ENCODE measurements at places on chromosomes 4 and X. TPM values are rescaled to one million over a fixed set of nuclear protein-coding genes. Genes with fewer than 3 reads are reported as not detected.

DNA sequence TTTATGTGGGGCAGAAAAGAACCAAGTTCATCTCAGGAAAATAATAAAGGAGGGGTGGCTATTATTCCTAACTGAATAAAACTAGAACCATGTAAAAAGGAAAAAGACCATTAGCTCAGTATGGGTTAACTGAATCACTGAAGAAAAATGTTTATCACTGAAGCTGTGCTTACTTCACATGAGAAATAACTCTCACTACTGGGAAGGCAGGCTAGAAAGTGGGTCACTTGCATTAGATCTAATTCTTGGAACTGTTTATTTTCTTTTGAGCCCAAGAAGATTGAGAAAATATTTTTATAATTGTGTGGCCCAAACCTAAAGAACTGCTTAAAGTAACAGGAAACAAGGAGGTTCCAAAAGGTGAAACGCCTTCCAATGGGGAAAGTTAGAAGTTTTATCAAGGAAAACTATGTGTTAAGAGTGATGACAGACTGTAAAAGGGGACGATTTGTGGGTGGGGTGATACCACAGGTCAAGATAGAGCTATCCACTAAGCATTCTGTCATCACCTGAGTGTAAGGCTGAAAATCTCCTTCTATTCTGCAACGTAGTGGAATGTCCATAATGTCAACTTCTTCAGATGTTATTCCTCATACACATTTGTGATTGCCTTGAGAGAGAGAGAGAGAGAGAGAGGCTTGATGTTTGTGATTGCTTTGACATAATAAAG is 1083.5 kb downstream of the PCDH7 start:
- DNase-seq = no peak

DNA sequence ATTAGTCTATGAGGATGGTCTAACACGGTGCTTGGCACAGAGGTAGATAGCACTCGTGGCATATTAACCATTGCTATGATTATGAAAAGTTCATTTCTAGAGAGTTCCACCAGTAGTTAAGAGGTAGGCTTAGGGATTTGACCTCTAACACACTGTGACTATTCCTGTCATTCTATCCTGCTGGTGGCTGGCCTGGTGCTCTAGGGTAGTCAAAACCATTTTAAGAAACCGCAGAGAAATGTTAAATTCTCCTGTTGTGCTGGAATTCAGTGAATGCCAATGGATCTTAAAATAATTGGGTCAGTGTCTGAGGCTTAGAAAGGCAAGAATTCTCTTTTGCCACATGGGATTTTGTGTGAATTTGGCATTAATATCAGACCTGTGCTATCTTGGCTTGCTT is 53.9 kb downstream of the VGLL1 start:
- DNase-seq = no peak

- DNase-seq = no peak
Observed at GRCh38 chrX:46838486-46838870, 1.6 kb downstream of the RP2 start.

DNA sequence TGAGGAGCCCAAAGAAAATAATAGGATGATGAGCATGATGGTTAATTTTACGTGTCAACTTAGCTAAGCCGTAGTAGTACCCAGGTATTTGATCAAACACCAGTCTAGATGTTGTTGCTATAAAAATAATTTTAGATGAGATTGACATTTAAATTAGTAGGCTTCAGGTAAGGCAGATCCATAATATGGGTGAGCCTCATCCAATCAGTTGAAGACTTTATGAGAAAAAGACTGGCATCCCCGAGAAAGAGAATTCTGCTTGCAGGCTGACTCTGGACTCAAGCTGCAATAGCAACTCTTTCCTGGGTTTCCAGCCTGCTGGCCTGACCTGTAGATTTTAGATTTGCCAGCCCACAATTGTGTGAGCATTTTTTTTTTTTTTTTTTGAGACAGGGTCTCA is 192.8 kb upstream of the LNX1 start:
- DNase-seq = no peak

GRCh38 chrX:136607236-136607635 is 40.7 kb upstream of the CD40LG start:
- no peak for DNase-seq

DNA sequence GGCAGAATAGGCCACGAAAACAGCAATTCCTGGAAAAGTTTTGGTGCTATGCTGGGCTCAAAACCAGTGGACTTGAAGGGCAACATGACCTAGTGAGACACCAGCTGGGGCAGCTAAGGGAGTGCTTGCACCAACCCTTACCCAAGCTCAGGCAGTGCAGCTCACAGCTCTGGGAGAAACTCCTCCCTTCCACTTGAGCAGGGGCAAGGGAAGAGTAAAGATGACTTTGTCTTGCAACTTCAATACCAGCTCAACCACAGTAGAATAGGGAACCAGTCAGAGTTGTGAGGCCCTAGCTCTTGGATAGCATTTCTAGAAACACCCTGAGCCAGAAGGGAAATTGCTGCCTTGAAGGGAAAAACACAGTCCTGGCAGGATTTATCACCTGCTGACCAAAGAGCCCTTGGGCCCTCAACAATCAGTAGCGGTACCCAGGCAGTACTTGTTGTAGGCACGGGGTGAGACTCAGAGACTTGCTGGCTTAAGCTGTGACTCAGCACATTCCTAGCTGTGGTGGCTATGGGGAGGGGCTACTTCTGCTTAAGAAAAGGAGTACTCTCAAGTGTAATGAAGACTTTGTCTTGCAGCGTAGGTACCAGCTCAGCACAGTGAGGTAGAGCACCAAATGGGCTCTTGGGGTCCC is 19.7 kb upstream of the ABCG2 start:
- no peak for DNase-seq

DNA sequence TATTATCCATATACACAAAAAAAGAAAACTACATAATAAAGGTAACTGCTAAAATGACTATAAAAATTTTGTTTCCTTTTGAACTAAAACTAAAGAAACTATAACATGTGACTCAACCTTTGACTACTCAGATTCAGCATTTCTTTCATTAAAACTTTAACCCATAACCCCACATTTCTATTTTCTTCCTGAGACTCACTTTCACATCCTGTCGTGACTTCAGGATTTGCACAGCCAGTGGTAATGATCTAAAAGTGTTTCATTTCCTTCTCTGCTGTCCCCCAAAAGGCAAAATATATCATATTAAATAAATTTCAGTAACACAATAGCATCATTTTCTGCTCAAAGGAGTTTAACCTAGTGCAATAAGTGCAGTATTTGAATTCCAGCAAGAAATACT is 1022.4 kb upstream of the DIAPH2 start:
- DNase-seq = no peak

- DNase-seq = no peak
Observed at GRCh38 chr4:14729282-14730000, 272.8 kb upstream of the CPEB2 start.

The NKX6-1 gene
- total RNA-seq = not detected

The MBTPS2 gene
- total RNA-seq = 11.5 TPM
